Cerebellar nuclear complex (tissue), 1 donor: ENCODE measurements at places on chromosomes 12 and 14.

DNA sequence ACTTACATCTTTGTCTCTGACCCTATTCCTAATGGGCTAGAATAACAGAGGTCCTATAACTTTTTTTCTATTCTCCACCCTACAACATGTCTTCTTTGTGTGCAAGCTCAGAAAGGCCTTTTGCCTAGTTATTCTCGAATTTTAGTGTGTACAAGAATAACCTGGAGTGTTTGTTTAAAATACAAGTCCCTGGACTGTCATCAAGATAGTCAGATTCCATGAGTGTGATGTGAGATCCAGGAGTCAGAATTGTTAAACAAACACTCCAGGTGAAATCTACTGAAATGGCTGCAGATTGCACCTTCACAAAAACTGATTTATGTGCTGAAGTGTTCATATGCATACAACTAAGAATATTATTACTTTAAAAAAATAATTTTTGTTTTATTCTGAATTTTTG, 114.4 kb upstream of the DIO2 start:
- DNase-seq: no peak

DNA sequence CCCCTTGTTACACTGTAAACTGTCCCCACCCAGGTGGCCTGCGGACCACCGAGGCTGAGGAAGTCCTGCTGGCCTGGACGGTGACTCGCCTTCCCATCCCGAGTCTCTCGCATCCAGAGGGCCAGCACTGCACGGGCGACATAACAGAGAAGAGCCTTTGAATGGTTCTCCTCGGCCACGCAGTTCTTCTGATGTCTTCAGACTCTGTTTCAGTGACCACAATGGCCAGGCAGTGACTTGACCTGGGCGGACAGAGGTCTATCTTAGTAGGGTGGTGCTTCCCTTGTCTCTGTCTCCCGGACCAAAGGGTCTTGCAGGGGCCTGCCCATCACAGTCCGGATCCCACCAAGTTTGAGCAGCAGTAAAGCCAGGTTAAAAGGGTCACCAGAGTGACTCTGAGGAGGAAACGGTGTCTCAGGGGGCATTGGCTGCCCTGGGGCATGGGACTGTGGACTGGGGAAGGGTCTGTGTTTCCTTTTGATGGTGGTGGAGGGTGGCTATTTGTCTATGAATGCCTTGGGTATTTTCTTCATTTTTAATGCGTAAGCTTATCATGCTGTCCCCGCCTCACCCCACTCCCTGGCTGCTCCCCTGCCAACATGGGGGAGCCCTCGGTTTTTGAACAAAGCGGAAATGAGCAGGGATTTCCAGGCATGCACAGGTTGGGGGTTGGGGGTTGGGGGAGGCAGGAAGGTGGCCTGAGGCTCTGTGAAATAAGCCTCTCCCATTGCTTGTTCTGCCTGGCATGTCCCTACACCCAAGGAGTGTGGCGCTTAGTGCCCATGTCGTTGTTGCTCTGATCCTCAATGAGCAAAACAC, 10.3 kb downstream of the KRT85 start:
- no peak for DNase-seq

DNA sequence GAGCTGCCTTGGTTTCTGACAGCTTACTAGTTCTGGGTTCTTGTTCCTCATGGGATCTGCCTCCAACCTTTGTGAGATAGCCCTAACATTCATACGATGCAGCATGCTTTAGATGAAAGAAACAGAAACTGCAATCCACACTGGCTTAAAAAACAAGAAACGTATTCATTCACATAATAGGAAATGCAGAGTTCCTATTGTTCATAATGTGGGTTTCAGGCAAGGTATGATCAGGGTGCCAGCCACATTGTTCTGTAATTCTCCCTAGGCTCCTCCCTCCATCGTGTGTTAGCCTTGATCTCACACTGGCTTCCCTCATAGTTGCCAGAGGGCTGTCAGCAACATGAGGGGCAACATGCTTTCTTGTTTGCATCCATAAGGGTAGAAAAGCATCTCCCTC, 2.7 kb upstream of the CCDC63 start:
- DNase-seq: no peak

GRCh38 chr14:22218728-22219127, 370.3 kb downstream of the DAD1 start:
- no peak for DNase-seq

- DNase-seq: no peak
These were observed 62.5 kb upstream of the TBX3 start for GRCh38 chr12:114746297-114747011.
